ENCODE measurements at places on chromosomes 5 and 9.

DNA sequence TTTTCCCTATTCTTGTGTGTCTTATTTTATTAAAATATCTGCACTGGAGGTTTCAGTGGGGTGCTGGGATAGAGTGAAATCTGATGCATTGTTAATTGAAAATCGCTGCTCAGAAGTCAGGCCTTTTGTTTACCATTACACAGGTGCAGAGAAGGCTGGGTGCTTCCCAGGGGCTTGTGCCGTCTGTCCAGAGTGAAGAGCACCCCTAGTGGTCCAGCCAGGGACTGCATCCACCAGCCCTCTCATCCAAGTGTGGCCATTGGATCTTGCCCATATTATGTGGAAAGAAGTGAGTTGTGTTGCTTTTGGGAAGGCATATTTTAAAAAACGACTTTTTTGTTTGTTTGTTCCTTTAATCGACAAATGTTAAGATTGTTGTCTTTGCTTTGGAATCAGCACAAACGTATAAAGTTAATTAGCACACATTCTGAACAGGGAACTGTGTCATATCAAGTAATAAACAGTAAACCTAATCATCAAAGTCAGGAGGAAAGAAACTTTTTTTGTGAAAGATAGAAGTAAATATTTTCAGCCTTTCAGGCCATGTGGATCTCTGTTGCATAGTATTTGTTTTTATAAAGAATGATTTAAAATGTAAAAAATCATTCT lies 315.6 kb downstream of the MTRR start:
- peak; percentile 26 for DNase-seq

- DNase-seq = peak; percentile 53
These were observed 55.2 kb upstream of the SHISAL2B start for GRCh38 chr5:64634997-64635686.

GRCh38 chr5:158699298-158699880 lies 400.3 kb downstream of the EBF1 start:
- DNase-seq = no peak

- no peak for DNase-seq
These were observed 17.5 kb upstream of the INSYN2B start for GRCh38 chr5:169997798-169998197.

DNA sequence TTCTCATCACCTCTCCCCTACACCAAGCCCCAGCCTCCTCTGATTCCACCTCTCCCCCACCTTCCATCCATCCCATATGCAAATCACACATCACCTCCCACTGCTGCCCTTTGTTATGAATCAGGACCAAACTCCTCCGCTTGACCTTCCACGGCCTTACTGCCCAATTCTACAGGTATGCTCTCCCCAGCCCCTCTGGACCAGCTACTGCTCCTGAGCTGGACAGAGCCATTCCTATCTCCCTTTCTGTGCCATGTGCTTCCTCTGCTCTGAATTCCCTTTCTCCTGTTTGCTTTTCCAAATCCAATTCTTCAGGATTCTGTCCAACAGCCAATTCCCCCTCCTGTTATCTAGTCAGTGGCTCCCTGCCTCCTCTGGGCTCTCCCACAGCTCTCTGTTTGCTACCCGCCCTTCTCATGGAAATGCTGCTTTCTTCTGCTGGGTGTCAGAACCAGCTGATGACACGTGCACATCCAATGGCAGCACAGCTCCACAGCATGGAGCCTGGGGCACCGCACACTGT lies 8.3 kb downstream of the FABP6 start:
- DNase-seq = no peak

GRCh38 chr9:129348890-129349664 lies 171.0 kb upstream of the IER5L start:
- no peak for DNase-seq

DNA sequence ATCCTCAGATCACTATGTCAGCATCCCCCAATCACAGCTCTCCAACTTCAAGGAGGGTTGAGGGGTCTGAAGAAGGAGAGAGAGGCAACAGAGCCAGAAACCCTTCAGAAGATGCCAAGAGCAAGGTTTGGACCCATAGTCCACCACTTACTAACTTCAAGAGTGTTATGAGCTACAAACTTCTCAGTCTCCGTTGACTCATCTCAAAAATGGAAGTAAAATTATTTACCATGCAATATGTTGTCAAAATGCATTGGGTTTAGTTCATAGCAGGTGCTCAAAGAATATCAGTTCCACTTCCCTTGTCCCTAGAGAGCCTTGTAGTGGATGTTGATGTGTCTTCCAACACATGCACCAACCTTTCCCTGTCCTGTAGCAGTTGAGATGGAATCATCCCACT lies 116.0 kb downstream of the KCNIP1 start:
- no peak for DNase-seq

DNA sequence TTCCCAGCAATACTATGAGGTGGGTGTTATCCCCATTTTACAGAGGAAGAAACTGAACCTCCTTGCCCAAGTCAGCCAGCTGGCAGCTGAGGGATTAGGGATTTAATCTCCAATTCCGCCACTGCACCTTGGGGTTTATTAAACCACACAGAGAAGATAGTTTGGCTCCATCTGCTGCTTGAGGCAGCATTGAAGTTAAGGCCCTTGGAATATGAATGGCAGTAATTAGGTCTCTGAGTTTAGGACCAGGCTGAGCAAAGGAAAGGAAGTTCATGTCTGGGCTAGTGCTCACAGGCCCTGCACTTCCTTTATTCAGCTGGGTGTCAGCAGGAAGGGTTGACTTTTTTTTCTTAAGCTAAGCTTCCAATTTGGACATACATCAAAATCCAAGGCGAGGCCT lies 86.9 kb upstream of the GDNF start:
- DNase-seq = no peak

DNA sequence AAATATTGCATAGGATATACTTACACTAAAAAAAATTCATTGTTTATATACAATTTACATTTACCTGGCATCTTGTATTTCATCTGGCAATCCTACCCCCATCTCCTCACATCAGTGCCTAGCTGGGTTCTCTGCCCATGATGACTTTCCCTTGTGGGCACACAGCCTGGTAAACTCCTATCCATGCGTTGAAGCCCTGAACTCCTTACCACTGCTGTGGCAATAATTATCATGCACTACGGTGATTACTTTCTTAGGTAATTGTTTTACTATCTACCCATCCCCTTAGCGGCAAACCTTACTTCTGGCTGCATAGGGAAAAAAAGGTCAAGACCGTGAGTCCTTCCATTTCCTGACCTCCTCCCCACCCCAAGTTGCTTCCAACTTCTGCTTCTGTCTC lies 63.6 kb upstream of the DAB2IP start:
- no peak for DNase-seq

GRCh38 chr9:130770679-130771442 lies 64.2 kb upstream of the ABL1 start:
- DNase-seq = peak; percentile 61

DNA sequence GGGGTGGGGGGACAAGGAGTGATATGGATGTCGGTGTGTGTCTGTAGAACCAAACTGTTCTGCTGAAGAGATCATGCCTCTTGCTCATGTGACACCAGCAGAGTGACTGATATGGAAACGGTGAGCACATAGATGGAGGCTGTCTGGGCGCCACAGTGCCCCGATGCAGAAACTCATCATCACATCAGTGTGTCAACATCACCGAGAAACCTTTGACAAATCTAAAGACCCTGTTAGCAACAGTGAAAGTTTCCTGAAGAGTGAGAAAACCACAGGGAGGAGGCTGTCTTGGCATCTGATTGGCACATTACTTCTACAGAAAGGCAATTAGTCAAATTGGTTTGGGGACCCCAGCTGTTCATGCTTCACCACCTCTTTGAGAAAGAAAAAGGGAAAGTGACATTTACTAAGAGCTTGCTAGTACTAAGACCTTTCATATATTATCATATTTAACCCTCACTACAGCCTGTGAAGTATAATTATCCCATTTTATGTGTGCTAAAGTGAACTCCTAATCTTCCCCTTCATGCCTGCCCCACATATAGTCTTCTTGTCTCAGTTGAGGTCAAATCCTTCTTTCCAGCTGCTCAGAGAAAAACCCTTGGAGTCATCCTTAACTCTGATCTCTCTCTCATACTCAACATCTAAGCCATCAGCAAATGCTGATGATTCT lies 25.6 kb downstream of the CSF2 start:
- DNase-seq = no peak

GRCh38 chr9:121700165-121700831 lies 48.9 kb downstream of the DAB2IP start:
- no peak for DNase-seq

GRCh38 chr9:14687042-14687719 lies 6.1 kb downstream of the ZDHHC21 start:
- no peak for DNase-seq

DNA sequence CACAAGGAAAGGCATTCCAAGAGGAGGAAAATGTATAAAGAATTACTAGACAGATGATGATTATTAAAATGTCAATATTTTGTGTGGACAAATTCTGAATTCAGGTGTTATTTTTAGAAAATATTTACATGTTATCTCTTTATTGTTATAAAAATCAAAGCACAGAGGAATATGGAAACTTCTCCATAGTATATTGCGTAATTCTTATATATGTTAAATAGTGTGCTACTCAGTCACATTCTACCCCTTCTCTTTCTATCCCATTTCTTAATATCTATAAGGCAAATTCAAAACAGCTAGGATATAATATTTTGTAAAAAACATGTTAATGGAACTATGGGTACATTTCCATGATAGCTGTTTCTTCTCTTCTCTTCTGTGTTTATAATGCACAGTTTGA lies 546.8 kb upstream of the FTMT start:
- no peak for DNase-seq

DNA sequence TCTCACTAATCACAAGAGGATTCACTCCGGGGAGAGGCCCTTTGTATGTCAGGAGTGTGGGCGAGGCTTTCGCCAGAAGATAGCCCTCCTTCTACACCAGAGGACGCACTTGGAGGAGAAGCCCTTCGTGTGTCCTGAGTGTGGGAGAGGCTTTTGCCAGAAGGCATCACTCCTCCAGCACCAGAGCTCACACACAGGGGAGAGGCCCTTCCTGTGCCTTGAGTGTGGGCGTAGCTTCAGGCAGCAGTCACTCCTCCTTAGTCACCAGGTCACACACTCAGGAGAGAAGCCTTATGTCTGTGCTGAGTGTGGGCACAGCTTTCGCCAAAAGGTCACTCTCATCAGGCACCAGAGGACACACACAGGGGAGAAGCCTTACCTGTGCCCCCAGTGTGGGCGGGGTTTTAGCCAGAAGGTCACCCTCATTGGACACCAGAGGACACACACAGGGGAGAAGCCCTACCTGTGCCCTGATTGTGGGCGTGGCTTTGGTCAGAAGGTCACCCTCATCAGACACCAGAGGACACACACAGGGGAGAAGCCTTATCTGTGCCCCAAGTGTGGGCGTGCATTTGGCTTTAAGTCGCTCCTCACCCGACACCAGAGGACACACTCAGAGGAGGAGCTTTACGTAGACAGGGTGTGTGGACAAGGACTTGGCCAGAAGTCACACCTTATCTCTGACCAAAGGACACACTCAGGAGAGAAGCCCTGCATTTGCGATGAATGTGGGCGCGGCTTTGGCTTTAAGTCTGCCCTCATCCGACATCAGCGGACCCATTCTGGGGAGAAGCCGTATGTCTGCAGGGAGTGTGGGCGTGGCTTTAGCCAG lies 27.8 kb downstream of the NUTM2F start:
- peak; percentile 32 for DNase-seq

DNA sequence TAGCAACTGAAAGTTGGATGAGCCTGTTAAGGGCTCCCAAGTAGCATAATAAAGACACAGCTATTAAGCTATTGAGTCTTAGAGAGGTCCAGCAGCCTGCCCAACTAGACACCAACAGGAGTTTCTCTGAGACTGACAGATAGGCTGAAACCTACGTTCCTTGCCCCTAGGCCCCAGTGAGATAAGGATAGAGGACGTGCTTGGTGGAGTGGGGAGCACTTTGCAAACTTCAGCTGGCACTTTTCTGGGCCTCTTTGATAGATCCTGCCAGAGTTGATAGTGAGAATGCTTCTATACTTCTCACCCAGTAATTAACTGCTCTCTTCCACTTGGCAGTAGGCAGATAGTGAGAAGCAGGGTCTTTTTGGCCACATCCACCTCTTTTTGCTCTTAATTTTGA lies 20.8 kb upstream of the CTNNA1 start:
- peak; percentile 82 for DNase-seq

- no peak for DNase-seq
These were observed 51.4 kb upstream of the RARS1 start for GRCh38 chr5:168434746-168435321.

GRCh38 chr5:58069846-58070245 lies 390.0 kb downstream of the PLK2 start:
- no peak for DNase-seq

DNA sequence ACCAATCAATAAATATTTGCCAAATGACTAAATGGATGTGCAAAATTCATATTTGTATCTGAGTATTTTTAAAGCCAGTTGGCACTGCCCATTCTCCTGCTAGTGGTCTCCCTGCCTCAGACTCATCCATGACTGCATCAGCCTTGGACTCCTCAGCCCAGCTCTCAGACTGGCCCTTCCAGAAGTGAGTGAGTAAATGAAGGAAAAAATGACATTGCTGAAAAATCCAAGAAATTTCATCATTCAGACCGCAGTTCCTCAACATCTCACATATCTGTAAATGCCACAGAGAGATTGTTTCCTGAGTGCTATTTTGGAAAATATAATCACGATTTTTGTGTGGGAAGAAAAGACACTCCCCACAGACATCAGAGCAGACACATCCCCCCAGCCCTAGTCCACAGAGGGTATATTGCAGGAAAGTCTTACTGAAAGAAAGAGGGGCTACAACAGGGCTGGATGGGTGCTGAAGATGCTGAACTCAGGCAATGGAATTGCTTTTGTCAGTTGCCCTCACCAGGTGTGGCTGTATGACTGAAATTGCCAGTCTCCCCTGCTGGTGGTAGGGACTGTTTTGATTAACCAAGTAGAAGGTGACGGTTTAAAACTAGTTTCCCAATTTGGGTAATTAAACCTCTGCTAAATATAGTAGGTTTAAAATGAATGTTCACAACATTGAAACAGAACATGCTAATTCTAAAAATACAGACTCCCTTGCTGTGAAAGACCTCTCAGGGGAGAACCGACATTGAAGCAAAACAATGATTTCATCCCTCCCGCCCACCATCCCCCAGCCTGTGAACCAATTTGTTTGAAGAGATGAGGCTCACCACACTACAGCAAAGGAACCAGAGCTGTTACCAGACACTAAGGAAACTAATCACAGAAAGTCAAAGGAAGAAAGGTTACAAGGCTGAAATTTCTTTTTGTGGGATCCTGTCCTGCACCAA lies 158.8 kb downstream of the DEPDC1B start:
- no peak for DNase-seq

DNA sequence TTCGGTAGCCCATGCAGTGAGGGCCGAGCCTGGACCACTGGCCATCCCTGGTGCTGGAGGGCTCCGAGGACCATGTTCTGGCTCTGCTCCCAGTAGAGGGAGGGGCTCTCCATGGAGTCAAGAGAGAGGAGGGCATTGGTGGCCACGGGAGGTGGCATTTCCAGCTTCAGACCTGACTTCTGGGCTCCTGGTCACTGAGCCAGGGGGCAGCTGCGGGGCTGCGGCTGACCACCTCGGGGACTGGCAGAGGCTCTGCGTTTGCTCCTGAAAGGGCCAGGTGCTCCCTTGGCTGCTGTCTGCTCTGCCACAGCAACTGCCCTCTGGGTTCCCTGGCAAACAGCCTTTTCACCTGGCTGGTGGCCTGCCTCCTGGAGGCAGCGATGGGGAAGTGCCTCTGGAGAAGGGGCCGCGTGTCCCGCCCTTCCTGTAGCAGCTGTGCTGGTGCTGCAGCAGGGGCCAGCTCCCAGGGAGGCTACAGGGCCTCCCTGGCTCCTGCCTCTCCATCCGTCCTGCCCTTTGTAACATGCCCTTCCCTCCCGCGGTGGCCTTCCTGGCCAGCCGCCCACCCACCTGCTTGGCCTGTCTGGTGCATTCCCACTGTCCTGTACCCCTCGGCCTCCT lies 144.6 kb downstream of the CACNA1B start:
- no peak for DNase-seq

GRCh38 chr9:33340186-33340585 lies 49.9 kb downstream of the NFX1 start:
- no peak for DNase-seq
